Renal cortex interstitium (tissue), 15 donors: ENCODE measurements at places on chromosomes 3 and 15. TPM values are rescaled to one million over a fixed set of nuclear protein-coding genes. Genes with fewer than 3 reads are reported as not detected.

Gene RBP2
- polyA plus RNA-seq = 1.8 TPM

Gene TPRG1
- 0.70 TPM for polyA plus RNA-seq

Gene TEX55
- not detected for polyA plus RNA-seq

Gene ARHGEF26
- polyA plus RNA-seq = 12.7 TPM

Gene GHSR
- not detected for polyA plus RNA-seq

Gene CNTN3
- 7.1 TPM for polyA plus RNA-seq

Gene CX3CR1
- 5.3 TPM for polyA plus RNA-seq

Gene ZNF80
- polyA plus RNA-seq = not detected

Gene UROC1
- polyA plus RNA-seq = 0.09 TPM

GRCh38 chr3:468172-468571 lies 271.6 kb downstream of the CHL1 start:
- DNase-seq = no peak

- no peak for DNase-seq
These were observed 7.4 kb downstream of the MESD start for GRCh38 chr15:80982205-80982604.

- no peak for DNase-seq
These were observed 19.1 kb downstream of the TTC21A start for GRCh38 chr3:39126532-39127071.

DNA sequence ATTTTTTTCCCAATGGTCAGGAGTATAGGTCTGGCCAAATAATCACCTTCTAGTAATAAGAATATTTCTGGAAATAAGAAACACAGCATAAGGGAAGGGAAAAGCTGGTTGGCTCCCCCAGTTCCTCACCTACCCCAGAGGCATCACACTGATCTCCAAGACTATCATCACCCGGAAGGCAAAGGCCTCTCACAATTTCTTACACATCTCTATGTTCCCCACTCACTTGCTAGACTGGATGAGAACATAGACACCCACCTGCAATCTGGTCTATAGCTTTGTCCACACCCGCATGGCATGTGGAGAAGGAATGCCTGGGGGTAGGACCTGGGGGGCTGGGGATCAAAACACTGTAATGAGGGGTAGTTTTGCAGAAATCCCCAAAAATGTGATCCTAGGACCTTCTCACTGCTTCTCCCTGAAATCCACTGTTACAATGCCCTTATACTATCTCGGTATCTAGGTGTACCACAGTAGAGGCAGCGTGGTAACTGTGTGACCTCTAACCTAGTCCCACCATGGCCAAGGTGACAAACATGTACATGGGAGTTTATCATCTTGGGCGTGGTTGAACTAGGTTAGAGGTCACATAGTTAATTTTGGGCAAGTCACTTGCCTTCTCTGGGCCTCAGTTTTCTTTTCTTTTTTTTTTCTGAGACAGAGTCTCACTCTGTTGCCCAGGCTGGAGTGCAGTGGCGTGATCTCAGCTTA lies 29.5 kb upstream of the NRROS start:
- no peak for DNase-seq

DNA sequence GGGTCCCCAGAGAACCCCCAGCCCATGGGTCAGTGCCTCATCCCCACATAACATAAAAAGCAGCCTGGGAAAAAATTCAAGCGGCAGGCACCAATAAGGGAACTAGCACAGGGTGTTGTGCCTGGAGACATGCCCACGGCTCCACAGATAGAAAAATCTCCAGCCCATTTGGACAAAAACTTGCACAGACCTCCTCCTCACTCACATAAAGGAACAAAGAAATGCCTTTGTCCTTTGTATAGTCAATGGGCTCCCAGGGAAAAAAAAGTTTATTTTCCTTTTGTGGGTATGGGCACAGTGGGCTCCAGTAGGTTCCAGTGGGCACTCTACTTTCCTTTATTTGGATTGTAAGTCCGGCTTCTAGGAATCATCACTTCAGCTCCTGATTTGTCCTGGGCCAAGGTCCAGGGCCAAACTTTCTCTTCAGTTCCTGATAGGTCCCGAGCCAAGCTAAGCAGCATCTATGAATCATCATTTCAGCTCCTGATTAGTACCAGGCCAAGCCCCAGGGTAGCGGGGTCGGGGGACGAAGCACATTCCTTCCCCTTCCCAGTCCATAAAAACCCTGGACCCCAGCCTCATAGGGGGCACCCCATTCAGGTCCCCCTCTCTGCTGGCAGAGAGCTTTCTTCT lies 1.6 kb upstream of the DNAH12 start:
- no peak for DNase-seq

DNA sequence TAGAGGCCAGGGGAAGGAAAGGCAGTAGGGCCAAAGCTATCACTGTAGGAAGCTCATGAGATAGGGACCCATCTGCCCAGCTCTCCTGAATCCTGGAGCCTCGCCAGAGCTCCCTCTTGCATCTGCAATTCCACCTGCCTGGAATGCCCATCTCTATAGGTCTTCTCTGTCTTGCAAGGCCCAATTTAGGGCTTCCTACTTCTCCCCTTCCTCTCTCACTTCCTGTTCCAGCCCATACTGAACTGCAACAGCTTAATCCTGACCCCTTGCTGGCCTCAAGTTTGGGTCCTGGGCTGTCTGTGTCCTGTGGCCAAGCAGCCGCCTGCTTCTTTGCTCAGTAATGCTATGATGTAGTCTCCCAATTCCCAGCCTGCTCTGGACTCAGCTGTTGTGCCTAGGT lies 3.6 kb upstream of the PTPN23 start:
- no peak for DNase-seq

DNA sequence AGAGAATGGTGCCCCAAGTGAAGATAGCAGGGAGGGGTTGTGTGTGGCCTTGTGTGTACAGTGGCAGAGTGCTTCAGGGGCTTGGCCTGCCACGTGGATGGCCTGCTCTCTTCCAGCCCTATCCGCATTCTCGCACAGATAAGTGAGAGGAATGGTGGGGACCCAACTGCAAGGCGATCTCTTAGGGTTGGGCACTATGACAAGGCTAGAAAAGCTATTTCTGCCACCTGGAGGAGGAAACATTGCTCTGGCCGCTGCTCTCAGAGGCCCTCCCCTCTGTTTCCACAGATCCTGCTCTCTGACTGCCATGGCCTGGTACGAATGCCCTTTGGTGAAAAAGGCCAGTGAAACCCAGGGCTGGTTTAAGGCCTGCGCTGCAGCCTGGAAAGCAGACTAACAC lies 20.6 kb downstream of the EEFSEC start:
- no peak for DNase-seq

DNA sequence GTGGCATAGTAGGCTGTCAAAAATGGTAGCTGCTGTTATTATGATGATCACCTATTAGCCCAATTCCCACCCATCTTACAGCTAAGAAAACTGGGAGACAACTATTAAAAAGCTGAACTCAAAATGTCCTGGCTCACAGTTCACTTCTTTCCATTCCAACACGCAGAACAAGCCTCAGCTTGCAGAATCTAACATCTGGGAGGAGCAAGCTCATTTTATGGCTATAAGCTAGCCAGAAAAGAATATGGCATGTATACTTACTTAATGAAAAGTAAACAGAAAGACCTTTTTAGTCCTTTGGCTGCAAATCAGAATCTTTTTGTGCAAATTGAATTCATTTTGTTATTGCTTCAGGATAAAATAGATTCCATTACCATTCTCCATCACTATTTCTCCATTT lies 34.8 kb upstream of the CFAP20DC start:
- DNase-seq = no peak

GRCh38 chr3:9690451-9691450 lies 12.9 kb upstream of the CPNE9 start:
- DNase-seq = no peak

DNA sequence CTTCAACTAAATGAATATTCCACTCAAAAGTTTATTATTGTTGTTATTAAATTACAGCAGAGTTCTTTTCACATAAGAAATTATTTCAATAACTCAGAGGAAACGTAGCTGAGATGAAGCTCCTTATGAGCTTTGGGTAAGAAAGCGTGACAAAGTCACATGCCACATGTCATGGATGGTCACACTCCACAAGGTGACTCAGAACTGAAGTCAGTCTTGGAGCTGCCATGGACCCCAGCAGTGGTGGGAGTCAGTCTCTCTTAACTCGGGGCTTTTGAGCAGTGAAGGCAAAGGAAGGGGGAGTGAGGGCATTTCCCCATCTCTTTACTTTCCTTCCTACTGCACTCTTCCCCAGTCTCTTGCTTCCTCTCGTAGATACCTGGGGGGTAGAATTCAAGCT lies 87.5 kb upstream of the FAM3D start:
- DNase-seq = no peak

- DNase-seq = no peak
These were observed 7.9 kb upstream of the CYP11A1 start for GRCh38 chr15:74375303-74375693.

GRCh38 chr3:135009014-135009413 lies 214.0 kb downstream of the EPHB1 start:
- DNase-seq = no peak

DNA sequence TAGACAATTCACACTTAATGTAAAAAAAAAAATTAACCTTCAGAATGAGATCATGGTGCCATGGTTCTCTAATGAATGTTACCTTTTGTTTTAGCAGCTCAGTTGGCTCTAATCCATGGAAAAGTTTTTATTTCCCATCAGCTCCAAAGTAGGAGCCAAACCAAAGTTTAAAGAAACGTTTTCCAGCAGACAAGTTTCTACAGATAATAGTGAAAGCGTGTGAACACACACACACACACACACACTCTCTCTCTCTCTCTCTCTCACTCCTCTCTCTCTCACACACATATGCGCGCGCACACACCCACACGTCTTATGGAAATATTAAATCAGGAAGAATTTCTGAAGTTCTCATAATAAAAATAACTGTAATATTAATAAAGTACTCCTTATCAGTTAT lies 46.9 kb downstream of the MBNL1 start:
- no peak for DNase-seq

- DNase-seq = no peak
These were observed 58.4 kb downstream of the GAP43 start for GRCh38 chr3:115681736-115682135.

- no peak for DNase-seq
These were observed 27.2 kb upstream of the POMGNT2 start for GRCh38 chr3:43132870-43133636.

GRCh38 chr3:61725851-61726333 lies 164.5 kb downstream of the PTPRG start:
- DNase-seq = no peak

DNA sequence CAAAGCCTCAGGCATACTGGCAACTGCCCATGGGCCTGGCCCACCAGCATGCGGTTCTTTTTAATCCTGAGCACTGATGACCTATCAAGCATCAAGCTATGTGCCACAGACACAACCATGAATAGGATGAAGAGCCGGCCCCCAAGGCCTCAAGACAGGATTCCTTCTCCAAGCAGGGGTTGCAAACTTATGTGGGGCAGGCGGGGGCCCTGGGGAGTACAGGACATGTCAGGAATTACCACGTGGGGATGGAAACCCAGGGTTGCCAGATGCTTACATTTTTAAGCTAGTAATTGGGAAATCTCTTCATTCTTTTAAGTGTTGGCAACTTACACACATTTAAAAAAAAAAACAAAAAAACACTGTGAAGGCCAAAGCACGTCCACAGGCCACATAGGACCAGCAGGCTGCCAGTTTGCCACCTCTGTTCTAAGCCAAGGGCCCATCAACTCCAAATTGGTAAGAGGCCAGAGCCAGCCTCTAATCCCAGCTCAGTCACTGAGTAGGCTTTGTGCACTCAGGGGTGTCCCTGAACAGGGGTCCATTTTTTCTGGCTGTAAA lies 32.8 kb downstream of the BDH1 start:
- DNase-seq = no peak

- DNase-seq = no peak
These were observed 54.6 kb upstream of the MYZAP start for GRCh38 chr15:57537072-57537471.

DNA sequence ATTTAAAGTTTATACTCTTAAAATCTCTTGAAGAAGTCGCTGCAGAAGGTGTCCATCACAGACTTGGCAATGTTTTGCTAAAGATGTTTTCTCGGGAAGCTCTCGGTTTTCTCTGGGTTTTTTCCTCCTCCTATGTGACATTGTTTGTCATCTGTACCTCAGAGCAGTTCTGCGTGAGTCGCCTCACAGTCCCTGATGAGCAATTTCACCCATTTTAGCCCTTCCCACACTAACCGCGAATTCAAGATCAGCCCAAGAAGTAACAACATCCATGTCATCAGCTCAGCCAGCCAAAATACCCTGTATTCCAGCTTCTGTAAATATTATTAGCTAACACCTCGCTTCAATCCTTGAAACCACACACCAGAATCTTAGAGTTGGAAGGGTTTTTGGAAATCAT lies 224.3 kb upstream of the SETMAR start:
- no peak for DNase-seq

DNA sequence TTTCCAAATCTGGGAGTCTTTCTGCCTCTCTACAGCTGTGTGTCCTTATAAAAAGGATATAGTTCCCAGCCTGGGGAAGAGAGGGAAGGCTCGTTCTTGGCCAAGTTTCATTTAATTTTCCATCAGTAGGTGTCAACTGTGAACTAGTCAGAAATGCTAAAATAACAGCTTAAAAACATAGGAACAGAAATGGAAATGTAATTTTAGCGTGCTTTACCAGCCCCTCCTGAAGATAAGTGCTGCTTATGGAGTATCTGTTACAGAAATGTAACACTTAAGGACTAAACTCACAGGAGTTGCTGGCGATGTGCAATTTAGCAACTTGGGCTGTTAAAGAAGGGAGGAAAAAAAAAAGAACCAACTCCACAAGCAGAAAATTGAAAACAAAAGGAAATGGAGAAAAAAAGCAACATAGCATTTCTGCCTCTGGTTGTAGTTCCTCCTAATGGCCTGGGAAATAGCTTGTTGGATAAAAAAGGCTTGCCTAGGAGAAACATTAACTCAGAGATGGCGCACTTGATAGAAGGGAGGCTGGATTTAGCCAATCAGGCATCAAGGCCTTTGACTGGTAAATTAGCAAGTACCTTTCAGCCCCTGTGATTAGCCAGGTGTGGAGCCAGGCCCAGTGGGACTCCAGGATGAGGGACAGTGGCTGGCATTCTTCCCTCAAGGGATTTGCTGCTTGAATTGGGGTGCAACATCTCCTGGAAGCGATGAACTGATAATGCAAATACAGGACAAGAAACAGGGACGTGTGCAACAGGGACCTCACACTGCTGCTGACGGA lies 84.3 kb downstream of the RPLP1 start:
- no peak for DNase-seq

GRCh38 chr15:65529762-65530317 lies 423 bp upstream of the HACD3 start:
- no peak for DNase-seq

- no peak for DNase-seq
These were observed 322.7 kb downstream of the SV2B start for GRCh38 chr15:91422797-91423196.

GRCh38 chr3:50380405-50381085 lies 21.2 kb upstream of the TMEM115 start:
- DNase-seq = no peak

DNA sequence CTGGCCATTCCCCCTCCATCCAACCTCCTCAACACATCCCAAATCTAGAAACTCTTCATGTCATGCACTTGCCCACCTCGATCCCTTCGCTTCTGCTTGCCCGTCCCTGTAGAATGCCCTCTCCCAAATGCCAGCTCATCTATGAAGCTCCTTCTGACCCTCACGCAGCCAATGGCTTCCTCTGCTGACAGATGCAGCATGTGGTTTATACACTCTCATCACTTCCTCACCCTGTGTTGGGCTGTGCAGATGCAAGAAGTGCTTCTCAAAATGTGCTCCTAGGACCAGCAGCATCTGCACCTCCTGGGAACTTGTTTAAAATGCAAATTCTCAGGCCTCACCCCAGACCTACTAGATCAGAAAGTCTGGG lies 51.7 kb downstream of the SEMA5B start:
- no peak for DNase-seq

- no peak for DNase-seq
These were observed 54.7 kb upstream of the CNOT10 start for GRCh38 chr3:32630266-32630665.

GRCh38 chr15:57251941-57252340 lies 124.4 kb upstream of the CGNL1 start:
- DNase-seq = no peak
